Activated CD4-positive, alpha-beta T cell treated with anti-CD3 and anti-CD28 coated beads, Interleukin-2, amount 10 ng/mL, durations not matched to agents 7 days and 5 days (primary cell): ENCODE measurements at places on chromosomes 12 and 14.

DNA sequence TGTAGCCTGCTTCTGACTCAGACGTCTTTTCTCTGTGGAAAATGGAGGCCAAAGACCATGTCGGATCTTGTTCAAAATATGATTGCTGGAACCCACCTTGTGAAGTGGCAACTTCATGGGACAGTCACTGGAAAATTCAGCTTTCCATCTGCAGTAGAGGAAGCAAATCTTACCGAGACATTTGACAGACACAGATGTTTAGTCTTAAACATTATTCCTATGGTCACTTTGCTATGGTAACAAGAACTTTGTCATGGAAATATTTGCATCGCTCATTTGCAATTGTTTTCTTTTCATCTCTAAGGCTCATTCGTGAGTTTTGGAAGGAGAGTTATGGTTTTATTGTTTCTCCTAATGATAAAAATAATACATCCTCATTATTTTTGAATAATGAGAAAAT is 98.3 kb upstream of the HIF1A start:
- DNase-seq, result no peak

DNA sequence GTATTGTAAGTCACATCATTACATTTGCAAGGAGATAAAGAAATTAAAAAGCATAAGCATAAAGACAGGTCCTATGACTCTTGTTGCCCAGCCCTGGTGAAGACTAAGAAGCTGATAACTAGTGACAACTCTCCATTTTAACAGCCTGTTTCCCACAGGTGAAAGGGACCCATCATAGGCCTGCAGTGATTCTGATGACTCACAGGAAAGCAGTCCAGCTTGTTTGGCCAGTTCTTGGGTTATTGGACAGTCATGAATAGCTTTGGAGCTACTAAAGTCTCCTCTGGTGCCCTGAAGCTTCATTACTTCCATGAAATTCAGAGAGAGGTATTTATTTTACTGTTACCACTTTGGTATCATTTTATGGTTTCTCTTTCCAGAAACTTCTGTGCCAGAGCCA is 55.5 kb upstream of the DYRK2 start:
- DNase-seq, result no peak

- peak; percentile 32 for DNase-seq
Measured at GRCh38 chr14:62179367-62180018, 417.3 kb downstream of the SNAPC1 start.

DNA sequence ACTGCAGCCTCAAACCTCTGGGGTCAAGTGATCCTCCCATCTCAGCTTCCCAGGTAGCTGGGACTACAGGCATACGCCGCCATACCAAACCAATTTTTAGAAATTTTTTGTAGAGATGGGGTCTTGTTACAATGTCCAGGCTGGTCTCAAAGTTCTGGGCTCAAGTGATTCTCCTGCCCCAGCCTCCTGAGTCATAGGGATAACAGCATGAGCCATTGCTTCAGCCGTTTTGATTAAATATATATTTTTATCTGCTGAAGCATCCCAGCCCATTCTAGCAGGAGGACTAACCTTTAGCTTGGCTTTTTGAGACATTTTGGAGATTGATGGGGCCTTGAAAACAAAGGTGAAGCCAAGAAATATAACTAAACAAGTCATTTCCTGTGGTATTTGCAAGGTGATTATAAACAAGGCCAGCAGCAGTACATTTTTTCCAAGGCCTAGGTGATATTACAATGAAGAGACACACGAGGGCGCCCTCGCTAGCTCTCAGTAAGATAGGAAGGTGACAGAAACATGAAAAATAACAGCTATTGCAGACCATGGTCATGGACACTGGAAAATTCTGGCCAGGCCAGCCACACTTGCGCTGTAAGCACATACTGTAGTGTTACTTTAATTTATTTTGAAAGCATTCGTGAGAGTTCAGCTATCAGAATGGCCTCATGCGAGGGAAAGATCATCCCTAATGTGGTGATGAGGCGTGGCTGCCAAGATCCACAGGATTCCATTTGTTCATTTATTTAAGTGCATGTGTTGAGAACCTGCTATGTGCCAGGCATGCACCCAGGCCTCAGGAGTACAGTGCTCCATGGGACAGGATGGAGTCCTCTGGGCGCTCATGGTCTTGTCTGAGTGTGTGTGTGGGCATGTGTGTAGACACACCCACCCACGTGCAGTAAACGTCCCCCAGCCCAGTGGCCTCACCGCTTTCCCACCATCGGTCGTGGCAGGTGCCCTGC is 63.5 kb downstream of the DGLUCY start:
- peak; percentile 74 for DNase-seq

DNA sequence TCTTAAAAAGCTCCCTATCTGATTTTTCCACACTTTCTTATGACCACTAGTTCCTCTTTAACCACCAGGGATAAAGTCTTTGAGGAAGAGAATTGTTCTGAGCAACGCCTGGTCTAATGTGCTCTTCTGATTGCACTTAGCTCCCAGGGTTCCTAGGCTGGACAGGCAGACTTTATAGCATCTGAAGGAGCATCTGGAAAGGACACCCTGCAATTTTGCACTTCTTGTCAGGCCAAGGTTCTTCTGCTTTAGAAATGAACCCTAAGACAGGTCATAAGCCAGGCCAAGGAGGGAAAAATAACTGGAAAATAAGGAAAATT is 126.3 kb downstream of the KTN1 start:
- no peak for DNase-seq

DNA sequence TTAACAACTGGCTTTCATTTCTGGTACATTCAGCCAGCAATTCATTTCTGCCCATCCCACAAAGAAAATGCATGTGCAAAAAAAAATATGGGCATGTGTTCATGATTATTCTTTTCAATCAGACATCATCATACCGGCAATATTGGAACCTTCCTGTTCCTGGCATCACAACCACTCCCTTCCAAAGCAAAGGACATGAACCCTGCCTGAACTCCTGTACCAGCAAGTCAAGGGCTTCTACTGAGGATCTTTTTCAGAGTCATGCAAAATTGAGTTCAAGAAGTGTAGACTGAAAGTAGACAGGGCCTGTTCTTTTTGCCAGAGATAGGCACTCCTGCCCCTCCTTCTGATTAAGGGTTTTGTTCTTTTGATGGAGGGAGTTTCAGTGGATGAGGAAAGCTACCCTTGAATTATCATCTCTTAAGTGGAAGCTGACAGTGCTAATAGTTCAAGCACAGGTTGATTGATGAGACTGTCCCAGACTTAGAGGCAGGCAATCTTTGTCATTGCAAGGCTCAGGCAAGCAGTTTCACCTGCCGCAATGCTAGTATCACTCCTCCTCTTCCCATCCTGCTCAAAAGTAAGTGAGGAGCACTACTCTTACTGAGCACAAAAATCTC is 22.3 kb upstream of the DIO2 start:
- no peak for DNase-seq

- no peak for DNase-seq
Measured at GRCh38 chr12:30934811-30935210, 8.3 kb downstream of the TSPAN11 start.

DNA sequence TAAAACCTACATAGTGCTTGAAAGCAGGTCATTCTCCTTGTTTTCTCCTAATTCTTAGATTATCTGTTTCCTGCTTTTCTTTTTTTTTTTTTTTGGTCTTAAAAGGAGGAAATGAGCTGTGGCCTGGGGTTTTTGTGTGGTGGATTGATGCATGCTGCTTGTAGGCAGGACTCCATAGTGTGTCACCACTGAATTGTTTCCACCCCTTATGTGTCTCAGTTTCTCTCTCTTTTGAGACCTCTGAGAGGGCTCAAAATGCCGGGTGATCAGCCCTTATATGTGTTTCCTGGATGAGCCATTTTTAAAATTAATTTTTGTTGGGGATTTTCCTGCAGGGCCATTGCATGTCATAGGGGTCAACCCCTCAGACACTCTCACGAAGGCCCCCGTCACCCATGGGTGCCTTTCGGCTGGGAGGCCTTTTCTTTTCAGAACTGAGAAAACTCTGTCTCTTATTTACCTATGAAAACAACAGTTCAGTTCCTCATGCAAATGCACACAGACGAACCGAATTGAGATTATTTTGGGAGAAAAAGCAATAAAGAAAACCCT is 32.0 kb upstream of the LRRK2 start:
- DNase-seq, result peak; percentile 24

DNA sequence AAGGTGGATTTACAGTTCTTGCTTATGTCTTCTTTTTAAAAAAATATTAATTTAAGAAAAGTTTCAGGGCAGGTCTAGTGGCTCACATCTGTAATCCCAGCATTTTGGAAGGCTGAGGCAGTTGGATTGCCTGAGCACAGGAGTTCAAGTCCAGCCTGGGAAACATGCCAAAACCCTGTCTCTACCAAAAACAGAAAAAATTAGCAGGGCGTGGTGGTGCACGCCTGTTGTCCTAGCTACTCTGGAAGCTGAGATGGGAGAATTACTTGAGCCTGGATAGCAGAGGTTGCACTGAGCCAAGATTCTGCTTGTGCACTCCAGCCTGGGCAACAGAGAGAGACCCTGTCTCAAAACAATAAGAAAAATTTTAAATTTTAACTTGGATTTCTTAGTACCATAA is 5.4 kb upstream of the TAS2R46 start:
- no peak for DNase-seq

GRCh38 chr14:105846312-105846711 is 319.9 kb downstream of the TMEM121 start:
- no peak for DNase-seq

- DNase-seq, result no peak
Measured at GRCh38 chr12:6333566-6333965, 8.3 kb downstream of the TNFRSF1A start.
